T1000 (cell line): ENCODE measurements at places on chromosomes 3 and 15.

GRCh38 chr3:8981296-8981695, 18.0 kb upstream of the RAD18 start:
- no peak for DNase-seq

DNA sequence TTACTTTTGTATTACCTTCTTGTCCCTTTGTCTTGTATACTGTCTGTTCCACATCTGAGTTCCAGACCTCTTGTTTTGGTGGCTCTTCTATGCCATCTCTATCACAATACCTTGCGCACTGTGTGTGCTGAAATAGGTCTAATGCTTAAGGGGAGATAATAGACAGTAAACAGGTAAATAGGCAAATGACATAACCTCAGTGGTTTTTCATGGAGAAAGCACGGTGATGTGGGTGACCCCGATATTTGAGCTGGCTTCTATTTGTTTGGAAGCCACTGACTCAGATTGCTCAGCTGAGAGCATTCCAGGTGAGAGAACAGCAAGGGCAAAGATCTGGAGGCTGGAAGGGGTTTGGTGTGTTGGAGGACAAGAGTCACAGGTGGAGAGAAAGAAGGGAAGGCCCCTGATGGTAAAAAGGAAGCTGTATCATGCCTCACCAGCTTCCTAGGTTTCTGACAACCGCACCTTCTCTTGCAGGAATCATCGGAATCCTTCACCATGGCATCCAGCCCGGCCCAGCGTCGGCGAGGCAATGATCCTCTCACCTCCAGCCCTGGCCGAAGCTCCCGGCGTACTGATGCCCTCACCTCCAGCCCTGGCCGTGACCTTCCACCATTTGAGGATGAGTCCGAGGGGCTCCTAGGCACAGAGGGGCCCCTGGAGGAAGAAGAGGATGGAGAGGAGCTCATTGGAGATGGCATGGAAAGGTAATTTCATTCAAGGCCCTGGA, 795 bp downstream of the MCM2 start:
- DNase-seq: no peak

- DNase-seq: no peak
Measured at GRCh38 chr3:176159796-176160195, 1037.5 kb downstream of the TBL1XR1 start.

GRCh38 chr3:17494117-17494809, 248.2 kb downstream of the TBC1D5 start:
- no peak for DNase-seq

- no peak for DNase-seq
Measured at GRCh38 chr3:97235179-97235578, 420.8 kb downstream of the EPHA6 start.

- DNase-seq: no peak
Measured at GRCh38 chr15:61146091-61146930, 82.8 kb downstream of the RORA start.

- DNase-seq: no peak
Measured at GRCh38 chr3:146050691-146051090, 110.3 kb downstream of the PLOD2 start.

GRCh38 chr3:2516762-2517441, 418.2 kb downstream of the CNTN4 start:
- no peak for DNase-seq

- no peak for DNase-seq
Measured at GRCh38 chr3:47348411-47349154, 32.2 kb upstream of the PTPN23 start.

DNA sequence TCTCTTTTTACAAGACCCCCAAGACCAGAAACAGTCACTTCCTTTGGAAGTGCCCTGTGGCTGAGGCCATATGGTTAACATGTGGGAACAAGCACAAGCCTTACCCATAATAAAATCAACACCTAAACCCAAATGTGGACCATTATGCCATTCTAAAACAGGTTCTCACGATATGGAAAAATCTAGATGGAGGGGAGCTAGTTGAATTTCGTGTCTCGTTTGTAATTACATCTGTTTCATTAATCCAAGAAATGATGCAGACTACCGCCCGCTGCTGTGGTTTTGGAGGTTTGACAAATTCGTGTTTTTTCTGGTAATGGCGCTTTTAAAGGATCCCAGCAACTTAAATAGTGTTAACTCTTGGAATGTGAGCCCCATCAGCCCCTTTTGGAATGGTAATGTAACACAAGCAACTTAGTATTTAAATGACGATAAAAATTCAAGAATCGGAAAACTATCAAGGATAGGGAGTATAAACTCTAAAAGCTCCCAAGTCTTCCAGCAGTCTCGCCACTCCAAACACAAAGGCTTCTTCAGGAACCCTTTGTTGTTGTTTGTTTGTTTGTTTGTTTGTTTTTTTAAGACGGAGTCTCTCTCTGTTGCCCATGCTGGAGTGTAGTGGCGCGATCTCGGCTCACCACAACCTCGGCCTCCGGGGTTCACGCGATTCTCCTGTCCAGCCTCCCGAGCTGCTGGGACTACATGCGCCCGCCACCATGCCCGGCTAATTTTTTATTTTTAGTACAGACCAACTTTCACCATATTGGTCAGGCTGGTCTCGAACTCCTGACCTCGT, 1.1 kb downstream of the CNBP start:
- DNase-seq: no peak
